Stimulated activated CD8-positive, alpha-beta memory T cell treated with anti-CD3 and anti-CD28 coated beads, Interleukin-15, amount 100 ng/mL, for 48 hours (primary cell): ENCODE measurements at places on chromosomes 12 and 14.

- DNase-seq = no peak
These were observed 337.5 kb downstream of the FLRT2 start for GRCh38 chr14:85867450-85867849.

- no peak for DNase-seq
These were observed 79.7 kb downstream of the DUSP16 start for GRCh38 chr12:12482959-12483358.

DNA sequence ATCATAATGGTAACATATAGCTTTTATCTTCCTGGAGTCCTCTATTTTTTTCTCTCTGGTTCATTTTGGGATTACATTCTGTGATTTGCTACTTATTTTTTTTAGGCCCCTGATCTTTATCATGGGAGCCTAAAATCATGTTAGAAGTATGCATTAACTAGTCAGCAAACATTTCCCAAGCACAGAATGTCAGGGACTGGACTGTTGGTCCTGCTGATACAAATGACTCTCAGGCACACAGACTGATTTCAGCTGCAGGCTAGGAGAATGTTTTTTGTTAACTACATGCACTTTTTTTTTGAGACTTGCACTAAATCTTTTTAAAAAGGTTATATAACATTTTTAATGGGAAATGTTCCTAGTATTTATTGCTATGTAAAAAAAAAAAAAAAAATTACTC lies 131.1 kb downstream of the ACSS3 start:
- DNase-seq = no peak

DNA sequence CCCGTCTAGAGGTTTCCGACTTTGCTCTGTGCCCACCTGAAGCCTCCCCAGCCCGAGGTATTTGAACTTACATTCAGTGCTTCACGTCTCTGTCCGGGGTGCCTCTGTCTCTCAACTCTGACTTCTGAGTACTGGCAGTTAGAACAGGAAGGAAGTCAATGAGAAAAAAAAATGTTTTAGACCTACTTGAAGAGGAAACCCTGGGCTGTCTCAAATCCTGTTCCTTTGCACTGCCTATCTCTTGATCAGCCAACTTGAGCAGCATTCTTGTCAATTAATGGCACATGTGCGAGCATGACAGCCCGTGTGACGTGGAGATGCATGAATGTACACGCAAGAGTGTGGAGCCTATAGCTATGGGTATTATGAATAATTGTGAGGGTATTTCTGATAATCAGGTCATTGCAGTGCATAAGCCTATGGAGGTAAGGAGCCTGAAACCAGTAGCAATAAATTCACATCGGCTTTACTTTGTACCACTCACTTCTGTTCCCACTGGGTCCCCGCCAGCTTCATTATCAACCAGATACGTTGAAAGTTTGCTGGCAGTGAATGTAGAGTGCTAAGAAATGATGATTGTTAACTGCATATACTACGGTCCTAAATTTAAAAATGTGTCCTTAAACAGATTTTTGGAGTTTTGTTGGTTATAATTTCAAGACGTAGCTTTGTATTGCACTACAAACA lies at the start of gene ARHGDIB:
Gene ARHGDIB (minus strand): TSS at position 136 of the 687 bp plus-strand sequence. CDS start 10,889 bp downstream, outside the sequence.
- no peak for DNase-seq

DNA sequence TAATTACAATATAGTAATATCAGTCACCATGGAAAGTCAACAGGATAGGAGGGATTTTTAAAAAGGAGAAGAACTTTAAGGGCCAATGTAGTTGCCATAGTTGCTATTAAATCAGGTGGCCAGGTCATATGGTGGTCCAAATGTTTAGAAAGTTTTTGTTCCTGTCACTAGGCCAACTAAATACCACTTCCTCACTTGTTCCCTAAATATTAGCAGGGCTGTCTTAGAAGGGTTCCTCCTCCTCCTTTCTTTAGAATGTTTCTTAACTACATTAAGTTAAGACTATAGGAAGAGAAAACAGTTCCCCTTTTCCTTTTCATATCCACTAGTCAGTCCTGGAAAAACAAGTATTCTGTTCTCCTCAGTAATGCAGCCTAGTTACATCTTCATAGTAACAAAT lies 50.3 kb downstream of the MON2 start:
- no peak for DNase-seq

DNA sequence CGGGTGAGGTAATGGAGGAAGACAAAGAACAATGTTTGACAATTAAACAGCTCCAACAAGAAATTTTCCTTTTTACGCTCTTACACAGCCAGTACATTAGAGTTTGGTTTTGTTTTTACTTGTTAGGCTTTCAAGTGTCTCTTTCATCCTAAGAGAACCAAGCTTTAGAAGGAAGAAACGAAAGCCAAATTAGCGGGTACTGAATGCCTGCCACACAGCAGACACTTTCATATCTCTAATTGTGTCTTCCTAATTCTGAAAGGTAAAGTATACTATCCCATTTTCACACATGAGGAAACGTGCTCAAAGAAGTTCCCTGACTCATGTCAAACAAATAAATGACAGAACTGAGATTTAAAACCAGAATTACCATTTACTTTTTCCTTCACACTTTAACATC lies 65.0 kb downstream of the CDK17 start:
- DNase-seq = no peak

DNA sequence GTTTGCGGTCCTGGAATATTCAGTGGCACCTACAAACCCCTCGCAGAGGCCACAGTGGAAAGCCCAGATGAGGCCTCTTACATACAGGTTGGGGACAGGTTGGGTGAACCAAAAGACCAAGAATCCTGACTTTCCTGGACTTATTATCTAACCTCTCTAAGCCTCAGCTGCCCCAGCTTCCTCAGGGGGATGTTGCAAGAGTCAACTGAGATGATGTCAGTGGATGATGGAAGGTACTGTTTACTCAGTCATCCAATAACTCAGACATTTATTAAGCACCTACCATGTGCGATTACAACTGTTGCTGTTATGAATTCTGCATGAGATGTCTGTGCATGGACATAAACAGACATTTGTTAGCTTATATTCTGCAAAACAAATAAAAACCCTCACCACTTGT lies 72.8 kb downstream of the RFX4 start:
- DNase-seq = no peak

GRCh38 chr14:89040080-89040459 lies 215.6 kb downstream of the TTC8 start:
- no peak for DNase-seq

DNA sequence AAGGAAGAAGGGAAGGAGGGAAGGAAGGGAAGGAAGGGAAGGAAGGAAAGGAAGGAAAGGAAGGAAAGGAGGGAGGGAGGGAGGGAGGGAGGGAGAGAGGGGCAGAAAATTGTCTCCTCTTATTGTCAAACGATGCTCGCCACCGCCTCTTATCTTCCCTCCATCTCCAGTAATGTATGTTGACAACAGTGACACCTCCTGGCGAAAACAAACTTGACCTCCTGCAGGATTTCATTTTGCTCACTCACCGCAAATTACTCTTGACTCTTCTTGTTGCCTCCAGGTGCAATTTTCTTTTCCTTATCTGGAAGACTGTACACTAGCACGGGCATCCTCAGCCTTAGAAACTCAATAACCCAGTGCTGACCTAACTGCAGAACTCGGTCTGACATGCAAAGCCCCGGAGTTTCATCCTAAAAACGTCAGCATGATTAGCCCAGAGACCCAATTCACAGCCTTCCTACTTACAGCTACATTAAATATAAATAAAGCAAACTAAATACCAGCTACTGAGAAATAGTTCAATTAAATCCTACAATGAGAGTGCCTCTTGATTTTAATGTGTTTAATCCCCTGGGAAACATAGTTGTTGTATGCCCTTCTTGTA lies 512.4 kb upstream of the TMPO start:
- peak; percentile 7 for DNase-seq

- DNase-seq = no peak
These were observed 74.6 kb downstream of the FRMD6 start for GRCh38 chr14:51726166-51726899.

DNA sequence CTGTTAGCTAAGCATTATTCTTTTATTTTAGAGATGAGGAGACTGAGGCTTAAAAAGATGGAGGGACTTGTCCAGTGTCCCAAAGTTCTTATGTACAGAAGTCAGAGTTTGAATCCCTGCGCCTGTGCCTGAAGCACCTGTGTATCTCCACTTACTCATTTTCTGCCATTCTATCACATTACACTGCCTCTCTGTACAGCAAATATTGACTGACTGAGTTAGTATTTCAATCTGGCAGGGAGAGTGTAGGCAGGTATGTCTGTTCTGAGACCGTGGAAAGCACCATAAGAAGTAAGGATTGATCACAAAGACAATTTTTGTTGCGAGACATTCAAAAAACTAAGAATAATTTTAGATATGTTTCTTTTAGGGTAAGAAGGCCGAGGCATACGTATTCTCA lies 162.7 kb downstream of the KITLG start:
- DNase-seq = no peak

GRCh38 chr12:64229796-64230195 lies 7.7 kb upstream of the KICS2 start:
- DNase-seq = no peak

GRCh38 chr14:34227834-34228649 lies 234.0 kb downstream of the SPTSSA start:
- DNase-seq = peak; percentile 22

- DNase-seq = no peak
These were observed 18.2 kb downstream of the PDE6H start for GRCh38 chr12:14991069-14991468.

GRCh38 chr12:117986705-117987469 lies 18.1 kb upstream of the KSR2 start:
- no peak for DNase-seq

GRCh38 chr12:25438638-25439037 lies 114.4 kb downstream of the LMNTD1 start:
- no peak for DNase-seq

GRCh38 chr12:109160433-109160832 lies 44.0 kb downstream of the ACACB start:
- DNase-seq = no peak

GRCh38 chr12:10884086-10884725 lies at the start of gene PRH1:
Gene PRH1 (minus strand): TSS chr12:10884255. CDS start chr12:10884217, 38 bp downstream.
- no peak for DNase-seq

GRCh38 chr12:93680006-93680405 lies 2.8 kb downstream of the CRADD start:
- no peak for DNase-seq

DNA sequence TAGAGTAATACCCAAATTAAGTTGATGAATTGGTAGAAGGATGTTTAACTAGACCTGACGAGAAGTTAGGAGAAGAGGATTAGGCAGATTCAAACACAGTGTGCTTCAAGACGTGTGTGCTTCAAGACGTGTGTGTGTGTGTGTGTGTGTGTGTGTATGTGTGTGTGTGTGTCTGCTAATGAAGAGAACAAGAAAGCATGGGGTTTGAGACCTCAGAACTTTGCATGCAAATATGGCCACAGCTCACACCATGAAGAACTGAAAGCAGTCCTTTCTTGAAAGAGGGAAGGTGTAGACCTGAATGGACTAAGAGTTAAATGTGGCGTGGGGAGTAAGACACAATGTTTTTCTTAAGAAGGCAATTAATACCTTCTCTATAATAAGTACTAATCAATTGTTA lies 32.5 kb upstream of the SSPN start:
- no peak for DNase-seq

DNA sequence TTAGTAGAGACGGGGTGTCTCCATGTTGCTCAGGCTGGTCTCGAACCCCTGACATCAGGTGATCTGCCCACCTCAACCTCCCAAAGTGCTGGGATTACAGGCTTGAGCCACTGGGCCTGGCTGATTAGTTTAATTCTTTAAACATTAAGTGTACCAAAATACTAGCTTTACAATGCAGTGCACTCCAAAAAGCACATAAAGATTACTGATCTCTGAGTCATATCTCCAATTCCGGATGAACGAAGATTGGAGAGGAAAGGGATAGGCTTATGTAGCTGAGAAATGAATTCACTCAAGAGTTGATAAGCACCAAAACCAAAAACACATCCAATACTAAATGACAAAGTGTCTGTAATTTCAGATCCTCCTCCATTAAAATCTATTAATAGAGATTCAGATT lies 15.1 kb downstream of the NAV3 start:
- no peak for DNase-seq

DNA sequence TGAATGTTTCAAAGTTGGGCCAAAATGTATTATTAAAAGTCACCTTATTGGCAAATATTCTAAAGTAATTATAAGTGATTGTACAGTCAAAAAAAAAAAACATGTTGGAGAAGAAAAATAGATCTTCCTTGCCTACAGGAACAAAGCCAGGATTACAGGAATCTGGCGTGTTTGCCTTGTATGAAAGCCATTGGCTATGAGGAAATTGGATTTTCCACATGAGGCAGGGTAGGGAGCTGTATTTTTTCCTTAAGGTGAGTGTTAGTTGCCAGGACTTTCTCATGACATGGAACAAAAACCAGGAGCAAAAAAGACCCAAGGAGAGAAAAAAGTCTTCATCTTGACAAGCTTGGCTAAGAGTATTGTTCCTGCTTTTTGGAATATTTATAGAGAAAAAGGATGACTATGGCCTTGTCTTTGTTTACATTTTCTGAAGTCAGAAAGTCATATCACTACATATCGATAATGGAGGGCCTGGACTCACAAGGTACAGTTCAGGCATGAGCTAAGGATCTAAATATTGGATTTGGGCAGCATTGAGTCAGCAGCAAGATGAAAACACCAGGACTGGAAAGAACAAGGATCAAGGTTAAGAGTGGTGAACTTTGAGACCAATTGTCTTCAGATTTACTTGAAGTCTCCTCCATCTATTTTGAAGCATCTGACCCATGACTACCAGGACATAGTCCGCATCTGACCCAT lies 68.4 kb upstream of the FLRT2 start:
- no peak for DNase-seq

- no peak for DNase-seq
These were observed 13.2 kb downstream of the SLC2A14 start for GRCh38 chr12:7859552-7859951.

- no peak for DNase-seq
These were observed 127.3 kb downstream of the EFCAB11 start for GRCh38 chr14:89827265-89827664.

DNA sequence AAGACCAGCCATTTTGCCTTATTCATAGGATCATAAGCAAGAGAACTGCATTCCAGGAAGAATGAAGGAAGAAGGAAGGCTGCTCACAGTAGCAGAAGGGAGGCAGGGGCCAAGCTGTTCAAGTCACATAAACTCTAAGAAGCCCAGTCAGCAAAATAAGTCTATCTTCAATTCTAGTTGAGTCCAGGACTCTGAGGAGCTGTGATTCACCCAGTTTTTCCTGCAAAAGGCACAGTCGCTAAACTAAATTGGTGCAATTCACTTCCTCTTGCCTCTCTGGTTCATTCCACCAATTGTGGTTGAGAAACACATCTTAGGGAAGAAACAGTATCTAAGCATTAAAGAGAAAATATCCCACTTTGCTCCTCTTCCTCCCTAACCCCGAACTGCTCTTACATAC lies 9.8 kb downstream of the ZNF641 start:
- no peak for DNase-seq

DNA sequence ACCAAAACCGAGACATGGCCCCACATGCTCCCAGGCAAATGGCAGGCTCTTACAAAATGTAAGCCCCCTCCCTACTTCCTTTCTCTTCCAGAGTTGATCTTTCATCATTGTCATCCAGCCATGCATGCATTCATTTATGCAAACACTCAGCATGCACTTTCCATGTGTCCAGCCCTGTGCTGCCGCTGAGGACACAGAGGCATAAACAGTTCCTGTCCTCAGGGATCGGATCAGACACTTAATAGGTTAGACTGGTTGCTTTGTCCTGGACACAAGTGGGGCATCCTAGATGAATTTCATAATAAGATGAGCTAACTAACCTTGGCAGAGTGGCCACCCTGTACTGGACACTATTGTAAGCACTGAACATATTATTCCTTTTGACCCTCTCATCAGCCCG lies 23.1 kb downstream of the PRIMA1 start:
- no peak for DNase-seq

GRCh38 chr14:69612783-69613130 lies 1.4 kb downstream of the SUSD6 start:
- DNase-seq = no peak
